Sigmoid colon (tissue), 7 donors: ENCODE measurements at places on chromosomes 5 and 9. TPM values are rescaled to one million over a fixed set of nuclear protein-coding genes. Genes with fewer than 3 reads are reported as not detected.

DNA sequence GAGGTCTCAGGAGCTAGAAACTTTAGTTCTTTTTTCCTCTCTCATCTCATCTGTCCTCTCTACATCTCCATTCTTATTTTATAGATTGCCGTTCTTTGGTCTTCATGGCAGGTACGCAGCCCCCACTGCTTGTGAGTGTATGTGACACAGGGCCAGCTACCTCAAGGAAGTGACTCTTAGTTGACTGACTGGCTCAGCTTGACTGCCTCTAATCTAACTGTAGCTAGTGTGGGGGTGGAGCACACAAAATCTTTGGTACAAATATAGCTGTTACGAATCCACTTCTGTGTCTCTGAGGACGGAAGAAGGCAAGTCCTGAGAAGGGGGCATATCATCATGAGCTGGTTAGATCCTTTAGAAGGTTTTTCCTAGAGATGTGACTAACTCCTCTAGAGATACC is 19.8 kb upstream of the SPTAN1 start:
- no peak for DNase-seq
- H3K4me3 ChIP-seq: no peak overlapping the region
- H3K27ac ChIP-seq: no peak overlapping the region
- no peaks in the 10 kb centered on the region for H3K27me3 ChIP-seq

DNA sequence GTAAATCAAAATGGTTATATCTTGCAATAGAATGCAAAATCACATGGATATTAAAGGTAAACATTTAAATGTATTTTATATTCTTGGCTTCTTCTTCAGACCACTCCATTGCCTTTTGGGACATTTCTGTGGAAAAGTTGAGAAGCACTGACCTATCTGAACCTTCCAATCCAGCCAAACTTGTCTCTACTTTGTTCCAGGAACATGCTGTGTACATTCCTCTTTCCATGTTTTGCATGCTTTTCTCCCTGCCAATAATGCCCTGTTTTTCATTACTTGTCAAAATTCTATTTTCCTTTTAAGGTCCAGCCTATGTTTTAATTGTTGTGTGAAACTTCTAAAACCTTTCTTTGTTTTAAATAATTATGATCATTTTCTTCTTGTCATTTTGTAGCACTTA is 28.3 kb downstream of the JAK2 start:
- H3K36me3 ChIP-seq: no peaks in the 10 kb centered on the region
- H3K4me1 ChIP-seq: peaks cover 48% of the 10 kb centered on the region
- no peak for DNase-seq
- no peaks in the 10 kb centered on the region for H3K27me3 ChIP-seq

DNA sequence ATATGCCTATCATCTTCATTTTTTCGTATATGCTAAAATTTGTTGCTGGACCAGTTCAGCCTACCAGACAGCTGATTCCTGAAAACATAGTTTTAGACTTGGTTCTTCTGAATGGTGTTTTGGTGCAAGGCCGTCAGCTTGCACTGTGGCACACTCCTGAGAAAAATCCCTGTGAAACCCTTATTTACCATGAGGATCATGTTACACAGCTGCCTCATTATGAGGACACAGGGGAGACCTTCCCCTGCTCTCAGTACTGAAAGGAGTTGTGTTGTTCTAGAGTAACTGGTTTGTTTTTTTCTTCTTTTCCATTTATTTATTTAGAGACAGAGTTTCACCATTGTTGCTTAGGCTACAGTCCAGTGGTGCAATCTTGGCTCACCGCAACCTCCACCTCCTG is 37.6 kb downstream of the MAST4 start:
- DNase-seq: no peak
- no peak overlapping the region for H3K27ac ChIP-seq
- no peak overlapping the region for H3K4me3 ChIP-seq

GRCh38 chr9:8724284-8725018 is 924.9 kb upstream of the DMAC1 start:
- no peak overlapping the region for H3K4me3 ChIP-seq
- H3K36me3 ChIP-seq: no peaks in the 10 kb centered on the region
- no peak overlapping the region for H3K27ac ChIP-seq
- H3K4me1 ChIP-seq: no peaks in the 10 kb centered on the region
- DNase-seq: no peak

DNA sequence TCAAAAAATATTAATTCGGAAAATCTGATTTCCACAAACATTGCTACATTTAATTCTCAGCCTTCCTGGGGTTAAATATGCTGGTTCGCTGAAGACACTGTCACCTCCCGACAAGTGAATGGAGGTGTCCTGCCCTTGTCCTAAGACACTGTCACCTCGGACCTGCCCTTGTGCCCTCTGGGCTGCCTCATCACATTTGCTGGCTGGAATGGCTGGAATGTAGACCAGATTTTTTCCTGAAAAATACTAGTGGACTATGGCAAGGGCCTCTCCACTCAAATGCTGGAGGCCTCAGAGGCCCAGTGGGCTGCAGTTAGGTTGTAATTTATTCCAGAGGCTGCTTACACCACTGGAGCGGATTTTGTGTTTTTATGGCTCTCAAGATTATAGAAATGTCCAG is 28.2 kb downstream of the CACNA1B start:
- no peak overlapping the region for H3K4me3 ChIP-seq
- H3K4me1 ChIP-seq: no peaks in the 10 kb centered on the region
- H3K27me3 ChIP-seq: no peaks in the 10 kb centered on the region
- no peak for DNase-seq

- H3K27me3 ChIP-seq: no peaks in the 10 kb centered on the region
- no peak for DNase-seq
- no peaks in the 10 kb centered on the region for H3K36me3 ChIP-seq
- no peak overlapping the region for H3K27ac ChIP-seq
- H3K4me1 ChIP-seq: no peaks in the 10 kb centered on the region
Measured at GRCh38 chr5:7565559-7565958, 169.6 kb downstream of the ADCY2 start.

GRCh38 chr5:113989278-113989912 is 372.5 kb upstream of the KCNN2 start:
- no peak overlapping the region for H3K27ac ChIP-seq
- no peaks in the 10 kb centered on the region for H3K27me3 ChIP-seq
- H3K4me3 ChIP-seq: no peak overlapping the region
- H3K36me3 ChIP-seq: no peaks in the 10 kb centered on the region

DNA sequence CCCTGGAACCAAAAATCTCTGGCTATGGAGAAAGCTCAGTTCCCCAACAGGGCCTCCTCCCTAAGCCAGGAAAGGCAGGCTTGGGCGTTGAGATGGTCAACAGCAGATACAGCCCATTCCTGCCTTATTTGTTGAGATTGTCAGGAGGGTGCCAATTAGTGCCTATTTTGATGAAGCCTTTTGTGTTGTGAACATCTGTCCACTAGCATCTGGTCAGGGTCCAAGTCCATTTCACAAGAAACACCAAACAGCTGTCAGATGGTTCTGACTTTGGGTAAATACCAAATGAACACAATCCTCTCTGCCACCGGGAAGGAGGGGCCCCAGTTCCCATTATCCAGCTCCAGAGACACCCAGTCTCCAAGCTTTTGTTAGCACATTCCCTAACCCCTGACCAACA is 19.9 kb downstream of the SEMA6A start:
- DNase-seq: no peak
- H3K27ac ChIP-seq: no peak overlapping the region
- H3K4me3 ChIP-seq: no peak overlapping the region
- H3K4me1 ChIP-seq: no peaks in the 10 kb centered on the region
- no peaks in the 10 kb centered on the region for H3K27me3 ChIP-seq

DNA sequence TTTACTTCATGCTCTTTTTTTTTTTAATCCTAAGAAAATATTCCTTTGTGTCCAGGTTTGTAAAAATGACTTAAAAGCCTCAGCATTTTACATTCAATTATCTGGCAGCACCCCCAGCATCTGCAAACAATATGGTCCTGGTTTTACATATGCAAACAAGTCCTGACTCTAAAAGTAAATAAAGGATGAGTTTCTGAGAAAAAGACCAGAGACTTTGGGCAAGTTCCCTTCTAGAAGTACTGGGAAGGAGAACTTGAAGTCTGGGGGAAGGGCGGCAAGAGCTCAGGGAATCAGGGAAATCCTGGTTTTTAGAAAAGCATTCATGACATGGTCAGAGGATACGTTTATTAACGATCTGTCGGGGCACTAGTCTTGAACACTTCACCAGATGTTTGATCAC is 25.8 kb downstream of the COL23A1 start:
- no peaks in the 10 kb centered on the region for H3K4me1 ChIP-seq
- H3K4me3 ChIP-seq: no peak overlapping the region
- H3K36me3 ChIP-seq: no peaks in the 10 kb centered on the region
- H3K27ac ChIP-seq: no peak overlapping the region
- DNase-seq: no peak
- no peaks in the 10 kb centered on the region for H3K27me3 ChIP-seq

DNA sequence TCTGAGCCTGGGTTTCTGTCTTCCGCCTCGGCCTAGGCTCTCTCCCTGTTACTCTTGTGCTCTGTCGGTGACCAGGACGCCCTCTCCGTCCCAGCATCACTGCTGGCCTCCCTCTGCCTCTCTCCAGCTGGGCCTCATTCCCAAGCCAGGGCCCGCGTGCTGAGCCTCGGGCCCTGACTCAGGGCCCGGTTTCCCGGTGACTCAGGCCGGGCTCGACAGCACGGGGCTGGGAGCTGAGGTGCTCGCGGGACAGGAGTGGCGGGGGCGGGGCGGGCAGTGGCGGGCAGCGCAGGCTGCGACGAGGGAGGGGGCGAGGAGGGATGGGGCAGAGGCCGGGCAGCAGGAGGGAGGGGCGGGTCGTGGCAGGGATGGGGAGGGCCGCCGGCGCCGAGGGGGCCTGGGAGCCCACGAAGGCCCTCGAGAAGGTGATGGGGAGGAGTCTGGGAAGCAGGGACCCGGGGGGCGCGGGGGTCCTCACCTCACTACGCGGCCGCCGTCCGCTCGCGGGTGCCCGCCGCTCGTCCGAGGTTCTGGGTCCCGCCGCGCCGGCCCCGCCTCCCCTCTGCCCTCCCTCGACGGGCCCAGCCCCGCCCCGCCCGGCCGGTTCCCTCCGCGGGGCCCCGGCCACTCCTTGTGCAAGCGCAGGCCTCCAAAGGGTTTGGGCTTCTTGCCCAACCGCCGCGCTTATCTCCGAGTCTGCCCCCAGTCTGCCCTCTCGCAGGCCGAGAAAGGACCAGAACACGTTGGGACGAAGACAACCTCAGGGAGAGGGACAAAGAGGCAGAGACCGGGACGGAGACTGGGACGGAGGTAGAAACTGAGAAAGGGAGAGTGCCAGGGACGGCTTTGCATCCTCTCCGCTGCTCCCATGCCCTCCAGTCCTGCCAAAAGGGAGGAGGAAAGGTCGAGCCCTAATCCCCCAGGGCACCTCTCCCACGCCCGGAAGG is at the start of gene ARAP3:
ARAP3 (minus strand) TSS at position 536 of the 947 bp plus-strand sequence. CDS start 1,744 bp downstream, outside the sequence.
- peak within 1 kb of the TSS; percentile 41 for H3K4me3 ChIP-seq
- no peaks in the 10 kb centered on the region for H3K27me3 ChIP-seq
- no peaks in the 10 kb centered on the region for H3K4me1 ChIP-seq
- no peaks in the 10 kb centered on the region for H3K36me3 ChIP-seq

- H3K4me1 ChIP-seq: no peaks in the 10 kb centered on the region
- H3K36me3 ChIP-seq: no peaks in the 10 kb centered on the region
- no peak for DNase-seq
- no peaks in the 10 kb centered on the region for H3K27me3 ChIP-seq
Measured at GRCh38 chr9:25684321-25684720, 6.1 kb upstream of the TUSC1 start.

GRCh38 chr5:157030692-157031091 is 28.2 kb downstream of the HAVCR1 start:
- H3K4me1 ChIP-seq: no peaks in the 10 kb centered on the region
- no peak overlapping the region for H3K4me3 ChIP-seq
- H3K27me3 ChIP-seq: no peaks in the 10 kb centered on the region
- H3K36me3 ChIP-seq: no peaks in the 10 kb centered on the region
- DNase-seq: no peak

GRCh38 chr9:79568337-79569101 is 3.2 kb upstream of the TLE4 start:
- H3K27ac ChIP-seq: no peak overlapping the region
- no peak overlapping the region for H3K4me3 ChIP-seq
- H3K4me1 ChIP-seq: peaks cover 6% of the 10 kb centered on the region
- DNase-seq: no peak
- no peaks in the 10 kb centered on the region for H3K27me3 ChIP-seq

- H3K4me1 ChIP-seq: no peaks in the 10 kb centered on the region
- DNase-seq: no peak
- peaks cover 8% of the 10 kb centered on the region for H3K27me3 ChIP-seq
Measured at GRCh38 chr9:132571806-132572600, 10.4 kb upstream of the BARHL1 start.

Gene DMAC1
- total RNA-seq: 21.4 TPM

Gene GABRA1
- total RNA-seq: not detected

Gene TIMD4
- total RNA-seq: 0.66 TPM

Gene TMEM174
- not detected for total RNA-seq

Gene EPB41L4A
- total RNA-seq: 4.1 TPM

Gene SLC27A6
- 0.68 TPM for total RNA-seq

Gene BTNL9
- 9.2 TPM for total RNA-seq
